Stimulated activated CD4-positive, alpha-beta T cell treated with anti-CD3 and anti-CD28 coated beads, Interleukin-1b, Interleukin-23, amount 100 ng/mL, for 48 hours (primary cell): ENCODE measurements at places on chromosomes 6 and 20.
A peak's percentile ranks its signal among the peaks of the same experiment; 100 is the strongest.

DNA sequence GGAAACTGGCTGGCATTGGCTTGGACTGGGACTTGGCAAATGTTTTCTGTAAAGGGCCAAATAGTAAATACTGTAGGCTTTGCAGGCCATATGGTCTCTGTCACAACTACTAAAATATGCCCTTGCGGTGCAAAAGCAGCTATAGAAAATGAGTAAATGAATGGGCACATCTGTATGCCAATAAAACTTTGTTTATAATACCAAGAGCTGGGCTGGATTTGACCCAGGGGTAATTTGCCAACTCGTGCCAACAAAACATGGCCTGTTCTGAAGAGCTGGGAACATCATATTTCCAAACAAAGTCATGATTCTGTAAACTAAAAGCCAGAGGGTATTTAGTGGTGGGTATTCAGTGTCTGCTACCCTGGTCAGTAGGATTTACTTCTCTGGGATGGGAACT is 320.1 kb upstream of the SOX4 start:
- DNase-seq = no peak

- no peak for DNase-seq
Measured at GRCh38 chr20:34452281-34452982, 63.8 kb upstream of the DYNLRB1 start.

GRCh38 chr6:26311385-26312095 is 53.5 kb upstream of the BTN3A2 start:
- DNase-seq = peak; percentile 65

- DNase-seq = no peak
Measured at GRCh38 chr6:147173140-147173539, 31.1 kb upstream of the STXBP5 start.

GRCh38 chr6:21595285-21596144 is 2.0 kb downstream of the SOX4 start:
- DNase-seq = no peak

- no peak for DNase-seq
Measured at GRCh38 chr6:35173427-35174087, 32.4 kb upstream of the TCP11 start.

GRCh38 chr6:7986219-7986618 is 75.6 kb upstream of the TXNDC5 start:
- no peak for DNase-seq

DNA sequence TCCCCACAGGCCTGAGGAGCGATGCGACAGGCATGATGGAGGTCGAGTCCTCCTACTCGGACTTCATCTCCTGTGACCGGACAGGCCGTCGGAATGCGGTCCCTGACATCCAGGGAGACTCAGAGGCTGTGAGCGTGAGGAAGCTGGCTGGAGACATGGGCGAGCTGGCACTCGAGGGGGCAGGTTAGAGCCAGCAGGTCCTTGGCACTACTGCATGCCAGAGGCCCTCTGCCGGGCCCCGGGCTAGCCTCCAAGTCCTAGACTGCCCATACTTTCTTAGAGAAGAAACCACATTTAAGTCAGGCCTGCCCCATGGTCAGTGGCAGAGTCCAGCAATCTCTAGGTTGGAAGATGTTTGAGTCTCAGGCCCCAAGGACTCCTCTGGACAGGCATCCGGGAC is 32.1 kb downstream of the PKIG start:
- DNase-seq = no peak

GRCh38 chr20:51562332-51563173 is 20.0 kb upstream of the NFATC2 start:
- DNase-seq = no peak

DNA sequence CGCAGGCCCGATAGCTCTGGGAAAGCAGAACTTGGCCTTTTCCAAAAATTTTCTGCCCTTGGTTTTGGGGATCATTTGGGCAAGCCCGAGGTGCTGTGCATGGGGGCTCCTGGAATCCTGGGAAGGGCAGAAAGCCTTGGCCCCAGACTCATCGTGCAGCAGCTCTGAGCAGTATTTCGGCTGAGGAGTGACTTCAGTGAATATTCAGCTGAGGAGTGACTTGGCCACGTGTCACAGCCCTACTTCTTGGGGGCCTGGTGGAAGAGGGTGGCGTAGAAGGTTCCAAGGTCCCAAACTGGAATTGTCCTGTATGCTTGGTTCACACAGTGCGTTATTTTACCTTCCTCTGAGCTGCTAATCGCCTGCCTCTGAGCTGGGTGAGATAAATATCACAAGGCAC is 1.1 kb upstream of the BMP2 start:
- no peak for DNase-seq

- DNase-seq = no peak
Measured at GRCh38 chr6:15363523-15364400, 117.9 kb downstream of the JARID2 start.

GRCh38 chr6:26250698-26251044 is 114.3 kb upstream of the BTN3A2 start:
- DNase-seq = no peak

DNA sequence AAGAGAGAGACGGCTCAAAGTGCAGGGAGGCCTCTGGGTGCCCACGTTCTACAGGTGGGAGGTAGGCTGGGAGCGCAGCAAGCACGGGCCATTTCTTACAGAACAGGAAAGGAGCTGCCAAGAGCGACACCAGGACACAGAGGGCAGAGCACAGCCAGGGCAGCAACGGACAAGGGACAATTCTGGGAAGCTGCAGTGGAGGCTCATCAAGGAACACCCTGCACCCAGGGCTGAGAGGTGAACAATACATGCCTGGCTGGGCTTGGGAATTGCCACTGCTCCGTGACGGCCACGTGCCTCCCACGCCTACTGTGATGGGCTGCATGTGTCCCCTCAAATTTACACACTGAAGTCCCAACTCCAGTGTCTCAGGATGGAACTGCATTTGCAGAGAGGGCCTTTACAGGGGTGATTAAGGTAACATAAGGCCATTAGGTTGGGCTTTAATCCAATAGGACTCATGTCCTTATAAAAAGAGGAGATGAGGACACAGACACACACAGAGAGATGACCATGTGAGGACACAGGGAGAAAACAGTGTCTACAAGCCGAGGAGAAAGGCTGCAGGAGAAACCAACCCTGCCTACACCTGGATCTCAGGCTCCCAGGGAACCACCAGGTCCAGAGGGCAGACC is 13.6 kb downstream of the SERPINB6 start:
- DNase-seq = no peak

DNA sequence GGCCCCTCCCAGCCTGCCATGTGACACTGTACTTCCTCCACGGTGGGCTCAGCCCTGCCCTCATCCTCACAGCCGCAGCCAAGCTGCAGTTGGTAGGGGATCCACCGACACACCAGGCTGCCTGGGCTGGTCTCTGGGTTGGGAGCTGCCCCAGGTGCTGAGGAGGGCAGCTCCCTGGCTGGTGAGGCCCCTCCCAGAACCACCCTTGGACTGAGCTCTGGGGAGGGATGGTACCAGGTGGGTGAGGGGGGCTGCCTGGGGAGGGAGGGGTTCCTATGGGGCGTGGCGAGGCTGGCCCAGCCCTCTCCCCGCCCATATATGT is 185 bp upstream of the TNFRSF6B start:
- no peak for DNase-seq

- DNase-seq = no peak
Measured at GRCh38 chr6:43951063-43951755, 176.0 kb downstream of the MRPL14 start.

DNA sequence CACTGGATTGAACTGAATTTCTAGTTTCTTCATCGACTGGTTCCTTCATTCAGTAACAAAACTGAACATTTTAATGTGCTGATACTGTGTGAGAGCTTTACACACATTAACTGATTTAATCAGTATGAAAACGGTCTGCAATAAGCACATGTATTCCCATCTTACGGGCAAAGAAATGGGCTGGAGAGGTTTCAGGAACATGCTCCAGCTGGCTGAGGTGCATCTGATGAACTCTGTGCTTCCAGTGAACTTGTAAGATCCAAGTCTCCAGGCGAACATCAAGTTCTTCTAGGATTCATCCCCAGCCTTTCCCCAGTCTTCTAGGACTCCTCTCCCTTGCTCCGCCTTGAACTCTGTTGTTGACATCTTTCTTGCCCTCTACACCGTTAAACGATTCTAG is 220.7 kb upstream of the AGPAT4 start:
- no peak for DNase-seq

DNA sequence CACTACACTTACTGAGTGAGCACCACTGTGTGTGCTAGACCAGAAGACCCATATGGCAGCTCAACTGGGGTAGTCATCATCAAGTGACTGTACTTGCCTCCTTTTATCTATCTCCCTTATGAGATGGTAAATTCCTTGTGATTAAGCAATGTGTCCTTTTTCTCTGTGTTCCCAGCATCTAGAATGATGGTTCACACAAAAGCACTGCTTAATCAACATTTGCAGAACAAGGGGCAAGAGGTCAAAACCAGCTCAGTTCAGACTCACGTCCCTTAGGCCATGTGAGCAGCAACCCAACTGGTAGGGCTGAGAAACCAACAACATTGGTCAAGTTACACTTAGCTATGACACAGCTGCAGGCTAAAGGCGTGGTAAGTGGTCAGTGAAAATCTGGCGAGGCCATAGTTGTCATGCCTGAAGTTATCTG is 10.0 kb downstream of the TRAM2 start:
- no peak for DNase-seq

- peak; percentile 88 for DNase-seq
Measured at GRCh38 chr6:26156850-26157250, 69.6 kb downstream of the HFE start.

- no peak for DNase-seq
Measured at GRCh38 chr20:51563486-51564332, 21.2 kb upstream of the NFATC2 start.

GRCh38 chr20:56181583-56181982 is 66.9 kb upstream of the MC3R start:
- no peak for DNase-seq

- no peak for DNase-seq
Measured at GRCh38 chr20:24700166-24700860, 230.9 kb downstream of the SYNDIG1 start.

GRCh38 chr6:108806665-108807064 is 41.6 kb upstream of the ARMC2 start:
- DNase-seq = no peak

- peak; percentile 62 for DNase-seq
Measured at GRCh38 chr6:150068720-150069648, at the start of gene ULBP3. TSS of gene ULBP3 (minus strand) at chr6:150069121. CDS start at chr6:150069066, 55 bp downstream.

DNA sequence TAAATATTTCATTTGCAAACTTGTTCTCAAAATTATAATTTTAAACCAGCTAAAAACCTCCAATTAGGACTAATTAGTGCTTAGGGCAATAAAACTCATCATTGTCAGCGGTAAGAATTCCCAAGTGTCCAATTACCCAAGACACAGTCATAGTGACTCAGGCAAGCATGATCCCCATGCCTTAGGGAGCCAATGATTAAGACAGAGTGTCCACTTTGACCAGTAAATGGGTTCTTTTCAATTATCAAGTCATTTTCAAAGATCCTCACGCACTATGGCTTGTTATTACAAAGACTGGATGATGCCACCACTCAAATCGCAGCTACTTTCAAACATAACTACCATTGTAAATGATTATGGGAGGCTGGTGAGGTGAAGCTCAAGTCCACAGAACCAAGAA is 114.0 kb downstream of the BFSP1 start:
- no peak for DNase-seq

- DNase-seq = no peak
Measured at GRCh38 chr6:46032110-46032998, 16.7 kb upstream of the CLIC5 start.

DNA sequence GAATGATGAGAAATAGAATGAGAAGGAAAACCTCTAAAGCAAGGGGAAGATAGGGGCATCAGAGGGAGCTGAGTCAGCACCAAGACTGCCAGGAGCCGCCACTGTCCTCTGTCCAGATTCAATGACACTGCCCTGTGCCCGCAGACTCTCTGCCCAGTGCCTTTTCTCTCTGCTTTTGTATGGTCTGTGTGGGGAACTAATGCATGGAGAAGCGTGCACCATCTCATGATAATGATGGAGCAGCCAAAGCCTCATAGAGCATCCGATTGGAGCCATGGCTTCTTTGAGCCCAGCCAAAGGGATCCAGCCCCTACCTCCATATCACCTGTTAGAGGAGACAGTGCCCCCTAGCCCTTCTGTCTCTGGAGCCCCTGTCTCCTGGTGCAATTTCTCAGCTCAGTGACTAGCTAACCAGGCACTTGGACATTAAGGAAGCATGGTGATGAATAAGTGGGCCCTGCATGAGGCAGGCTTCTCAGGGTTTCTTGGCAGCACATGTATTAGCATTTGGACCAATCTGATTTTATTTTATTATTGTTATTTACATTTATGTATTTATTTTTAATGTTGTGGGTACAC is 6.5 kb upstream of the PFDN4 start:
- no peak for DNase-seq

DNA sequence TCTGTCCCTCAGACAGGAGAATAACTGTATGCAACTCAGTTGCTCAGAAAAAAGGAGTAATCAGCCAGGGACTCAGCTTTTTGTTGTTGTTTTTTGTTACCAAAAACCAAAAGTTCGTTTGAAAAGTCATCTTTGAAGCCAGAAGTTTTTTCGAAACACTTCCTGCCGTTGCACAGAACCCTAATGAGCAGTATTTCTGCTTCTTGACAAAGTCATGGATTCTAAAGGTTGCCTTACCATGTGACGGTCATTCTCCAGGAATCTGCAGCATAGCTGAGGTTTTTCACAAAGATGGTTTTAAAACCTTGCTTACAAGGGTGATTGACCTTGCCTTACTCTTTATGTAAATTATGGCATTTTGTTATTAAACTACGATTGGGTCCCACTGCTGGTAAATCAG is 1.9 kb downstream of the RAB32 start:
- no peak for DNase-seq
